NCI-H69 (cell line): ENCODE measurements at places on chromosomes 6 and 20.

- peak; percentile 85 for DNase-seq
These were observed 5.8 kb upstream of the BFSP1 start for GRCh38 chr20:17536944-17537444.

GRCh38 chr6:149429427-149430360, 29.6 kb downstream of the SUMO4 start:
- no peak for DNase-seq

- peak; percentile 35 for DNase-seq
These were observed 32.6 kb upstream of the PHACTR3 start for GRCh38 chr20:59571551-59572314.

GRCh38 chr20:24668384-24668702, 198.9 kb downstream of the SYNDIG1 start:
- DNase-seq: no peak

- peak; percentile 84 for DNase-seq
These were observed 18.5 kb upstream of the C6orf141 start for GRCh38 chr6:49531774-49532569.

DNA sequence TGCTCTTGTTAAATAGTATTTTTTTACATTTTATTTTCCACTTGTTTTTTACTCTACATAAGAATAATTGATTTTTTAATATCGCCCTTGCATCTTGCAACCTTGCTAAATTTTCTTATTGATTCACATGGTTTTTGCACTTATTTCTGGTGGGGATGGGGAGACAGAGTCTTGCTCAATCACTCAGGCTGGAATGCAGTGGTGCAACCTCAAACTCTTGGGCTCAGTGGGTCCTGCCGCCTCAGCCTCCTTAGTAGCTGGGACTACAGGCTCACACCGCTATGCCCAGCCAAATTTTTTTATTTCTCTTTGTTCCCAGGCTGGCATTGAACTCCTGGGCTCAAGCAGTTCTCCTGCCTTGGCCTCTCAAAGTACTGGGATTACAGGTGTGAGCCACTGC, 30.3 kb downstream of the LIN28B start:
- no peak for DNase-seq

DNA sequence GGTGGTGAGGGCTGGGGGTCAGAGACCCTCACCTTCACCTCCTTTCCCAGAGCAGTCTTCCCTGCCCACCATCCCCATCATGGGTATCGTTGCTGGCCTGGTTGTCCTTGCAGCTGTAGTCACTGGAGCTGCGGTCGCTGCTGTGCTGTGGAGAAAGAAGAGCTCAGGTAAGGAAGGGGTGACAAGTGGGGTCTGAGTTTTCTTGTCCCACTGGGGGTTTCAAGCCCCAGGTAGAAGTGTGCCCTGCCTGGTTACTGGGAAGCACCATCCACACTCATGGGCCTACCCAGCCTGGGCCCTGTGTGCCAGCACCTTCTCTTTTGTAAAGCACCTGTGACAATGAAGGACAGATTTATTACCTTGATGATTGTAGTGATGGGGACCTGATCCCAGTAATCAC, 2.1 kb downstream of the HLA-G start:
- no peak for DNase-seq

- DNase-seq: no peak
These were observed 1279.0 kb upstream of the MAP3K7 start for GRCh38 chr6:91865889-91866288.

DNA sequence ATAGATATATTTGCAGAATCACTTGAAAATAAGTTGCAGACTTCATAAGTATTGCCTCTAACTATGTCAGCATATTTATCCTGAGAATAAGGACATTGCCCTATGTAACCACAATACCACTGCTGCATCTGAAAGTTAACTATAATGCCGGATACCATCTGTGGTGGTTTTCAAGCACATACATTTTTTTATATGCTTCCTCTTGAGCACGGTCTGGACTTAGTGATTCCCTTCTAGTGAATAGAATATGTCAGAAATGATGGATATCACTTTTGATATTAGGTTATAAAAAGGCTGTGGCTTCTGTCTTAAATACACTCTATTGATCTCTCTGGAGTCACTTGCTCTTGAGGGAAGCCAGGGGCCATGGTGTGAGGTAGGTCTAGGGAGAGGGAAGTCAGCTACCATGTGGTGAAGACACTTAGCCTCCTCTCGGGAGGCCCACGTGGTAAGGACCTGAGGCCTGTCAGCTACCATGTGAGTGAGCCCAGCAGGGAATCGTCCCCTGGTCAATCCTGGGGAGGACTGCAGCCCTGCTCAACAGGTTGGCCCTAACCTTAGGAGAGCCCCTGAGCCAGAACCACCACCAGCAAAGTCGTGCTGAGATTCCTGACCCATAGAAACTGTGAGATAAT, 57.5 kb downstream of the CCDC170 start:
- no peak for DNase-seq

GRCh38 chr6:150588888-150589499, 10.7 kb upstream of the PLEKHG1 start:
- DNase-seq: no peak

- no peak for DNase-seq
These were observed 350.1 kb upstream of the HSF2 start for GRCh38 chr6:122049341-122049740.

DNA sequence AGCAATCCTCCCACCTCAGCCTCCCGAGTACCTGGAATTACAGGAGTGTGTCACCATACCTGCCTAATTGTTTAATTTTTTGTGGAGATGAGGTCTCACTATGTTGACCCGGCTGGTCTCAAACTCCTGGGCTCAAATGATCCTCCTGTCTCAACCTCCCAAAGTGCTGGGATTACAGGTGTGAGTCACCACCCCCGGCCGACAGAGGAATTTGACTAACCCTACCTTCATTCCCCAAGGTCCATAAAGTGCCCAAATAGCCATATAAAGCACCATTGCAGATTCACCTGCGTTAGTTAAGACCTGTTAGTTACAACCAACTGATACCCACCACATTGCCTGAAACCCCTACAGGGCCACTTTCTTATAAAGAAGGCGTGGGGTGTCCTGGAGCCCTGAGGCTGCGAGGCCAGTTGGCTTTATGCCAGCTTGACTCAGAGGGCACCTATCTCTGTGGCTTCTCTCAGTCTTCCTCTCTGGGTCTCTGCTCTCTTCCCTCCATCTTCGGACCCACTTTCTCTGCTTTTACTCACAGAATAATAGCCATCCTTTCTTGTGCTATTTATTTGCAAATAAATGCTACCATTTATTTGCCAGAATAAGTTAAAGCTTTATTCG, 65.6 kb downstream of the SLC2A10 start:
- peak; percentile 60 for DNase-seq

DNA sequence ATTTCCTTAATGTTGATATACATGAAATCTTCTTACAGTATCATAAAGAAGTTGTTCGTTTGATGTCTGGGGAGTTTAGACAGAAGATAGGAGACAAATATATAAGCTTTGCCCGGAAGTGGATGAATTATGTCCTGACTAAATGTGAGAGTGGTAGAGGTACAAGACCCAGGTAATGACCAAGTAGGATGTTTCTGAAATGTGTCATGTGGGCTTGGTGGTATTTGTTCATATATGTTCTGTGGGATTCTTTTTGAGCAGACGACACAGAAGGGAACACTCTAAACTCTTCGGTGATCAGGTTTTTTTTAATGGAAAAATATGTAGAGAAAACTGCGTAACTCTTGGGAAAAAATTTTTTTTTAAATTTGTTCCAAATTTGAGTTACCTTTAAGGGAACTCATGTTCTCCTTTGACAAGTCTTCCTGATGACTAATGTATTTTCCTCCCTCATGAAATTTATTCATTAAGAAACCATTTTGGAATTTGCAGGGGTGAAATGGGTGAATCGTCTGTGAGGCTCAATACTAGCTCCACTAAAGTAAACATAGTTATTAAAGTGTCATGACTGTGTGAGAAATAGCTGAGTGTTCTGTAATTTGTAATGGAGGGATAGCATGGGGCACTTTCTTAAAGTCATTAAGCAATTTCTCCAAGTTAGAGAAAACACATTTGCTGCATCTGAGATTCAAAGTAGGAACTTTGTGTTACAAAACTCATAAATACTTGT, 100.6 kb downstream of the MAP3K4 start:
- no peak for DNase-seq
